ENCODE measurements at places on chromosomes 11 and 22.
A peak's percentile ranks its signal among the peaks of the same experiment; 100 is the strongest.

DNA sequence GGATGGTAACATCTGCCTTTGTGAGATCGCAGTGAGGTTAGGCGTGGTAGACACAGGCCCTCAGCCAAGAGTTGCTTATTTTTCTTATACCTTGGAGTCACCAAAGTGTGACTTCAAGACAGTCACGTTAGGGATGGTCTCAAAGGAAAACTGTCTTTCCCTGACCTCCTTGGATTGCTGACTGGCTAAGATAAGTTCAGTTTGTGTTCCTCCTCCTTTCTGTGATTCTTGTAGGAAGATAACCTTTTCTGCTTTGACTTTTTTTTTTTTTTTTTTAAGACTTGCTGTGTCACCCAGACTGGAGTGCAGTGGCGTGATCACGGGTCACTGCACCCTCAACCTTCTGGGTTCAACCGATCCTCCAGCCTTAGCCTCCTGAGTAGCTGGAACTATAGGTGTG, 23.1 kb downstream of the TAB1 start:
- no peak for DNase-seq

GRCh38 chr11:31834237-31834636, 23.1 kb upstream of the PAX6 start:
- no peak for DNase-seq

DNA sequence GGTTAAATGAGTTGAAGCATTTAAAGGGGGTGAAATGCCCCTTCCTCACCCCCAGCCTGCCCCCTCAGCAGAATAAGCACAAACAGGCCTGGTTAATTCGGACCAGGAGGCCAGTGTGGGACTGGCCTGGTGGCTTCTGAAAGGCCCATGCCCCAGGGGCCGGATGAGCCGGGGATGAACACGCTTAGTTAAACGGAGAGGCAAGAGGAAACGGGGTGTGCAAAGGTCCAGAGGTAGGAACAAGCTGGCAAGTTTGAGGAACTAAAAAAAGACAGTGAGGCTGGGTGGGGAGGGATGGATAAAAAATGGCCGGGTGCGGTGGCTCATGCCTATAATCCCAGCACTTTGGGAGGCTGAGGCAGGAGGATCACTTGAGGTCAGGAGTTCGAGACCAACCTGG, 11.5 kb downstream of the SCUBE1 start:
- no peak for DNase-seq

- DNase-seq: no peak
Measured at GRCh38 chr11:93024369-93024768, 54.9 kb downstream of the MTNR1B start.

DNA sequence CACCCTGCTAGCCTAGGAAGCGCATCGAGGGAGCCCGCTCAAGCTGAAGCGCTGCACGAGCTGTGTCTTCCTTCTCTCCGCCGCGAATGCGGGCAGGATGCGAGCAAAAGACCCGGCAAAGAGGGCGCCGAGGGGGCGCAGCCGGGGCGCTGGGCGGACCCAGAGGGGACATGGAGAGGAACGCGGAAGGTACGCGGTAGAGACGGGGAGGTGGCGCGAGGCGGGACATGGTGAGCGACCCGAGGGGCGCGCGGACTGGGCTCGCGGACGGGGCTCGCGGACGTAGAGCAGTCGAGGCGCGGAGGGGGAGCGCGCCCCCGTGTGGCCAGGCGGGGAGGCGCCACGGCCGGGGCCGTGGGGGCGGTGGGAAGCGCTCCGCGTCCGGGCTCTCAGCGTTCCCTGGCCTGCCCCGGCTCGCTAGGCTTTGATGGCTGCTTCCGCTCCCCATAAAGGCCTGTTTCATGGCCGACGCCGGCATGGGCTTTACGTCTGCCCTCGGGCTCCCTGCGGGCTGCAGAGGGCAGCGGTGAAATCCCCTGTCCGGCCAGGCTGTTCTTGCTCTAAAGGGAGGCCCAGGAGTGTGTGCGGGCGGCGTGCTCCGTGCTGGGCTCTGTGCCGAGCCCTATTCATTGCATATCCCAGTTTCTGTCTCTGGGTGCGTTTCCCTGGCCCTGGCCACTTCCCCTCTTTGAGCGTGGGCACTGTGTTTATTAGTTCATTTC, 31.2 kb upstream of the TRIM29 start:
- peak; percentile 31 for DNase-seq

- no peak for DNase-seq
Measured at GRCh38 chr11:119472856-119473222, 49.9 kb upstream of the THY1 start.

- no peak for DNase-seq
Measured at GRCh38 chr11:133916784-133917440, 39.9 kb downstream of the IGSF9B start.

DNA sequence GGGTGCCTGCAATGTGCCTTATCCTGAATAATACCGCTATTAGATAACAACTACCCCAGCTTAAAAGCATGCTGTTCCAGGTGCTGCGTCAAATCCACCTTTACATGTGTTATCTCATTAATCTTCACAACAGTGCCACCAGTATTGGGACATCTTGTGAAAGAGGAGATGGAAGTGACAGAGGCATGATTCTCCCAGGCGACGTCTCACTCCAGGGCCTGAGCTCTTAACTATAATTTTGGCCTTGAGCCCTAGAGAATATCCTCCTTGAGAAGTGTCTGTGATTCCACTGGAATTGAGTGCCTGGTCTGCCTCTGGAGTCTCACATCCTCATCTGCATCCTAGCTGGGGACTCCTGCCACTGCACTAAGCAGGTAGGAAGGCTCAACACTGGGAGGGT, 43.8 kb downstream of the RPL27A start:
- no peak for DNase-seq

GRCh38 chr11:66020618-66021357, 5.5 kb downstream of the CATSPER1 start:
- no peak for DNase-seq

DNA sequence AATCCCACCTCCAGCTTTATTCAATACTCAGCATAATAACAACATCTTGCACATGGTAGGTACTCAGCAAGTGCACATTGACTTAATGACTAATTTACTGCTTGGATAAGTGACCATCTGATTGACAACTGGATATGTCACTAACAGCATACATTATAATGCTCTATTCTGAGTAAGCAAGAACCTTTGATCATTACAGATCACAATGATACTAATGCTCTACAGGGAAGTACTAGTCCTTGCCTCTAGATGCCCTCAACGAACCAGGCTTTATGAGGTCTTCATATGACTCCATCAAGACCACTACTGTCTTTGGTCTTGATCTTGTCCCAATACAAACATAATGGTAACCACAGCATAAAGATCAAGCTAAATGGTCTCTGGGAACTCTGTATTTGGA, 167.6 kb upstream of the MTMR2 start:
- no peak for DNase-seq

GRCh38 chr11:134613646-134614045, 201.6 kb upstream of the B3GAT1 start:
- no peak for DNase-seq

GRCh38 chr22:45885171-45885840, 91.7 kb downstream of the WNT7B start:
- no peak for DNase-seq

DNA sequence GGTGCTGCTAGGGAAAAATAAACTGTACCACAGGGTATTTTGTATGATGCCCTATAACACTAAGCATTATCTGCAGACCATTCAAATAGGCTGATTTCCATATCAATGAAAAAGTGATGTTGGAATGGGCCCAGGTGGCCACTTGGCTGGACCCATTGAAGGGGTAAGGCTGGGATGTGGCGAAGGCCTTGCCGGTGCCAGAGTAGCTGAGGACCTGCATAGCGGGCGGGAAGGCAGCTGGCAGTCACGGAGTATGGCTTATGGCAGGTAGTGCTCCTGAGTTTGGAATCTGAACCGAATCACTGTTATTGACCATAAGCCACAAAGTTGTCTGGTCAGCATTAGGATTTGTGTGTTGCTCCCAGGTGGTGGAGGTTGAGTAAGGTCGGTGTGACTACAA, 131.0 kb downstream of the MICAL2 start:
- no peak for DNase-seq

GRCh38 chr22:39094717-39095389, 2.2 kb upstream of the APOBEC3H start:
- no peak for DNase-seq

DNA sequence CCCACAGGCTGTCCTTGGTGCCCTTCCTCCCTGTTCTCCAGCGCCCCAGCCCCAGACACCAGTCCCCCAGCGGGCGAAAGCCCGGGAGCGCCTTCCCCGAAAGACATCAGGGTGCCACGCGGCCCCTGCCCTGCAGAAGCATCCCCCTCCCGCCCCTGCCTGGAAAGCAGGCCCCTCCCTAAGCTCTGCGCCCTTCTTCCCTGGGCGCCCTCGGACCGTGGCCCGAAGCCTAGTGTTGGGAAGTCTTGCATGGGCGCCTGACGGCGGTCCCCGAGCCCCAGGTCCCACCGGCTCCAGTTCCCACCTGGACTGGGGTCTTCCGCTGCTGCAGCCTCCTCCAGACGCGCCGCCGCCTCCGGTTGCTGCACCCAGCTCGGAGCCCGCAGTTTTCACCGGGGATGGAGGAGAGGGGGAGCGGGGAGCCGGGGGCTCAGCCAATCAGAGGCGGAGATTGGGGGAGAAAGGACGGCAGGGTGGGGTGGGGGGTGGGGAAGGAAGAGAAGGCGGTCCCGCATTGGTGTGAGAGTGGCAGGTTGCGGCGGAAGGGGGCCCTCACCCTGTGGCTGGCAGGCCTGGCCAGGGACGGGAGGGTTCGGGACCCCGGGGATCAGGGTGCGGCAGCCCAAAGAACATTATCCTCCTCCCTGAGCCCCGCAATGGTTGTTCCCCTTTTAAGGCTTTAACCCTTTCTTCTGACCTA, at the start of gene THY1:
TSS of gene THY1 (minus strand) at position 364 of the 700 bp plus-strand sequence. CDS start 2,267 bp downstream, outside the sequence.
- DNase-seq: peak; percentile 27

DNA sequence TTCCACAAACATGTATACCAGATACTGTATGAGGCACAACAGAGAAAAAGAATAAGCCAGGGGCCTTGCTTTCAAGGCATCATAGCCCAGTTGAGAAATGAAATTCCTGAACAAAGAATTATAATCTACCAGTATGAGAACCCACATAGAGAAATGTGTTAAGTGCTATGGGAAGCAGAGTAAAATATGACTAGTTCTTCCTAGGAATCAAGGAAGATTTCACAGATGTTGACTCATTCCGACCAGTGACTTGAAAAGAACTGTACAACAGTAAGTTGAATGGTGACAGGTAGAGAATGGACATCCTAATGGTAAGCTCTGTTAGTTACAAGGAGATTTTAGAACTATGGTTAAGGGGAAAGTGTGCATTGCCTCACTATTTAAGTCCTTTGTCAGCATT, 102.6 kb downstream of the TRIM44 start:
- DNase-seq: no peak

DNA sequence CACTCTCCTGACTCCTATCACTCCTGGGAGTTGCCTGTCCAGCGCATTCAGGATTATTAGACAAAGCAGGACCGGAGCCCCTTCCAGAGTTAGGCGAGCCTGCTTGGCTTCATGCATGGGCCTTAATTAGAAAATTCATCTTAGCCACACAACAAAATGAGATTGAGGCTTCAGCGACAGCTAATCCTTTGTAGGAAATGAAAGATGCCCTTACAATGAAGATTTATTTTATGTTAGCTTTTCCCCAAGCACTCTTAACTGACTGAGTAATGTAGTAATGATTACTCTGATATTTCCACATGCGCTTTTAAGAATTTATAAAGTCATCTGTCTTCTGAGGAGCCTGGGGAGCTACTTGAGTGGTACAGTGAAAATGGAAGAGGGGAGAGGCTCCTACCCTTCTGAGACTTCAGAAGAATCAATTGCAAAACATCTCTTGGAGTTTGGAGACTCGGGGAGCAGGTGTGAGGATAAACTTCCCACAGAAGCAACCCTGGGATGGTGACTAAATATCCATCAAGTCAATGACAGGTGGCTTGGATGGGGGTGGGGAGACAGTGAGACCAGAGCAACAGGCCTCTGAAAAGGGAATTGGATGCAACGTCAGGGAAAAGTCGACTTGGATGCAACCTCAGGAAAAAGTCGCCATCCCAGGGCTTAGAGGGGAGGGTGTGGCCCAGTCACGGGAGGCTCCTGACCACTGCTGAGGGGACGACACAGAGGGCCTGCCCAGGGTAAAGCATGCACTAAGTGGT, 434.5 kb upstream of the B3GAT1 start:
- DNase-seq: no peak

GRCh38 chr11:57214098-57214417, 23.0 kb downstream of the APLNR start:
- DNase-seq: peak; percentile 64

DNA sequence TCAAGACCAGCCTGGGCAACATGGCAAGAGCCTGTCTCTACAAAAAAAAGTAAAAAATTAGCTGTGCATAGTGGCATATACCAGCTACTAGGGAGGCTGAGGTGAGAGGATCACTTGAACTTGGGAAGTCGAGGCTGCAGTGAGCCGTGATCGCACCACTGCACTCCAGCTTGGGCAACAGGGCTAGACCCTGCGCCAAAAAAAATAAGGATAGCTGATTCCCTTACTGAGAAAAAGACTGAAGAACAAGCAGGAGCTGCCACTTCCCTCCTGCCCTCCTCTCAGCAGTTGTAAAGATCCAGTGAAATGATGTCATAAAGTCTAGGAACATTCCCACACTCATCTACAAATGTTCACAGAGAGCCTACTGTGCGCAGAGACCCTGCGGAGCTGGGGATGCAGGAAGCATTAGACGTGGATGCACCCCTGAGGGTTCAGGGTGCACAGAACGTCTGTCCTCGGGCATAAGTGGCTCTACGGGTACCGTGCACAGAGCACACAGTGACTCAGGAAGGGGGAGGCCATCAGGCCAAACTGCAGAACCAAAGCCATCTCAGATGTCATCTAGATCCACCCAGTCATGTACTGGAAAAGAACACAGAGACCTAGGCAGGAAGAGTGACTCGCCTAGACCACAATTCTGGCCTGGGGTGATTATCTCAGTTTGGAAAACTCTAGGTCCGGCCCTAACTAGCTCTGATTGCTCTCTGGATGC, 11.7 kb downstream of the SEC14L2 start:
- DNase-seq: no peak

DNA sequence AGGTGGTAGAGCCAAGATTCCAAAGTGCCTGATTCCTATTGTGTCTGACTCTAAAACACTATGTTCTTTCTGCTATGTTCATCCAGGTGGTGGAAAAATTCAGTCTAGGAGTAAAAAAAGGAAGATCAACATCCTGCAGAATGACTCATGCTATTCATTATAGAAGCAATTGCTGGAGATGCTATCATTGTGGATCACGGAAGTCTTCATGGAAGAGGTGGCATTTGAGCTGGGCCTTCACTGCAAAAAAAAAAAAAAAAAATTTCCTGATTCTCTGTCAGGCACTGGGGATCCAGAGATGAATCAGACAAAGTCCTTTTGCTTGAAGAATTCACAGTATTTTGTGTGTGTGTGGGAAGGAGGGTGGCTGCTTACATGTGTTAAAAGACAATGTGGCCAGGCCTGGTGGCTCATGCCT, 1.4 kb upstream of the UVRAG start:
- DNase-seq: no peak

GRCh38 chr22:49848690-49849160, 4.9 kb upstream of the ZBED4 start:
- DNase-seq: no peak

DNA sequence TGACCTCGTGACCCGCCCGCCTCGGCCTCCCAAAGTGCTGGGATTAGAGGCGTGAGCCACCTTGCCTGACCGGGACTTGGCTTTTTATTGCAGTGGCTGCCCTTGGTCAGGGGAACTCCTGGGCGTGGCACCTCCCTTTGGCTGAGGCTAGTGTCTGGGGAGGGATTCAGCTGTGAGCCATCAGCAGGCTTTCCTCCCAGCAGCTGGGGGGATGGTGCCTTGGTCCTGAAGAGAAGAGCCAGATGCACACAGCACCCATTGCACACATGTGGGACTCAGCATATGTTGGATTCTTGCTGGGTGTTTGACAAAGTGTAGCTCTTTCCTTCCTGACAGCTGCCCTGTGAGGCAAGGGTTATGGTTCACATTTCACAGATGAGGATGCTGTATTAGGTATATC, 8.4 kb downstream of the CYTH4 start:
- no peak for DNase-seq

GRCh38 chr11:35798983-35799382, 136.4 kb downstream of the TRIM44 start:
- DNase-seq: no peak
